NCI-H510A treated with DMSO at 0.1 percent for 48 hours (cell line): ENCODE measurements at places on chromosomes 4 and X.

GRCh38 chr4:125244848-125245450 lies 69.8 kb upstream of the FAT4 start:
- DNase-seq, result no peak

- DNase-seq, result peak; percentile 69
Observed at GRCh38 chrX:13669246-13669737, 16.4 kb downstream of the TCEANC start.

DNA sequence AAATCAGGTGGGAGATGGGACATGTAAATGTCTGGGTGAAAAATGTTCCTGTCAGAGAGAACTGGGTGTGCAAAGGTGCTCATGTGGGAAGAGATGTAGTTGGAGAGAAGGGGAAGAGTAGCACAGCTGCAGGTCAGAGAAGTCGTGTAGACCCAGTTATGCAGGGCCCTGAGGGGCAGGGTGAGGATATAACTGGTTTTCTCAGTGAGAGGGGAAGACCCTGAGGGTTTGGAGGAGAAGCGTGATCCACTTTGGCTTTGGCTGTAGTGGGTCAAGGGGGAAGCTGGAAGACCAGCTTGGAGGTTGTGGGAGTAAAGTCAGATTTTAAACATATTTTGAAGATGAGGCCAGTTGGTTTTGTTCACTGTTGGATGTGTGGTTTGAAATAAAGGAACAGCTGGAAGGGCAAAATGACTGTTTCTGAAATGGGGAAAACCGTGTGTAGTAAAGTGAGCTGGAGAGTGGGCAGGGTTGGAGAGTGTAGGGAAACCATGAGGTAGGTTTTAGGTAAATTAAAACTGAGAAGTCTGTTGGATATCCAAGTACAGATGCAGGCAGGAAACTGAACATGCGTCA lies 44.2 kb downstream of the NAP1L5 start:
- no peak for DNase-seq

DNA sequence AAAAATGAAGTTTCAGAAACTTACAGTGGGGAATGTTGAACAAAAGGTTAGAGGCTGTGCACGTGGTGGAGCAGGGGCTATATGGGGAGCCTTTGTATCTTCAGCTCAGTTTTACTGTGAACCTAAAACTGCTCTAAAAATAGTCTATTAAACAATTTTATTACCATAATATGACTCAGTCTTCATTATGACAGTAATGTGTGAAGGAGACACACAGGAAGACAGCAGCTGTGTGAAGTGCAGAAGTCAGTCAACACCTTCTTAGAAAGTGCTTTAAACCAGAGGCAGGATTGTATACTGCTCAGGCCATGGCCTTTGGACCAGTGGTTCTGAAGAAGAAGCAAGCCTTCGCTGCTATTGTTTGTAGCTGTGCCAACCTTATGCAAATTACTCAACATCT lies 89.7 kb downstream of the ARHGAP10 start:
- no peak for DNase-seq

DNA sequence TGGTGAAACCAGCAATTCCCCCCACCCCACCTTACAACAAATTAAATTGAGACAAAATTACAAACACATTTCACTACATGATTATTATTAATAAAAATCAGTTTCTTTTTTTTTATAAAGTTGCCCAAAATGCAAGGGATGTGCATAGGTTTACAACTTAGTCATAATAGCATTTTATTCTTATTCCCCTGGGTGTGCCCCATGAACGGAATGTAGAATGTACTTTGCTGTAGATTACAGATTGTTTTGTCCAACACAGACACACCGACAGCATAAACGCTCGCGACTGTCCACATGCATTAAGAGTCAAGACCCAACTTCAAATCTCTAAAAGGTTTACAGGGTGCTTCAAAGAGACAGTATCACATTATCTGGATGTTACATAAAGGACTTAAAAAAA lies 72.3 kb downstream of the NYX start:
- no peak for DNase-seq

DNA sequence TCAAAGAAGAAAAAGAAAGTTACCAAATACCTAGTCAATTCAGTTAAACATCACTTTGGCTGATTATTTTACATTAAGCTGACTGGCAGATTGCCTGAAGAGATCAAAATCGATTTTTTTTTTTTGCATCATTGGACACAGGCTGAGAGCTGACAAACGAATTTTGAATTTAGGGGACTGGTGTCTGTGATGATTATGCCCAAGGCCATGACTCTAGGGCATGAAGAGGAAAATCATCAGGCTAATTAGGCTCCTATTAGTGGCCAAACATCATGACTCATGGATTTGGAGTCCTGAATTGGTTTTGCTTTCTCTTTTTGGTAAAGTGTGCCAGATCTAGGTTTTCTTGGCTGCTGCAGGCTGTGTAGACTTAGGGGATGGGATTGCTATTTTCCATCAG lies 829.3 kb upstream of the LCORL start:
- DNase-seq, result no peak

- peak; percentile 31 for DNase-seq
Observed at GRCh38 chr4:25484243-25484721, 107.2 kb downstream of the ANAPC4 start.

- peak; percentile 30 for DNase-seq
Observed at GRCh38 chr4:86582410-86582809, 11.7 kb upstream of the PTPN13 start.

DNA sequence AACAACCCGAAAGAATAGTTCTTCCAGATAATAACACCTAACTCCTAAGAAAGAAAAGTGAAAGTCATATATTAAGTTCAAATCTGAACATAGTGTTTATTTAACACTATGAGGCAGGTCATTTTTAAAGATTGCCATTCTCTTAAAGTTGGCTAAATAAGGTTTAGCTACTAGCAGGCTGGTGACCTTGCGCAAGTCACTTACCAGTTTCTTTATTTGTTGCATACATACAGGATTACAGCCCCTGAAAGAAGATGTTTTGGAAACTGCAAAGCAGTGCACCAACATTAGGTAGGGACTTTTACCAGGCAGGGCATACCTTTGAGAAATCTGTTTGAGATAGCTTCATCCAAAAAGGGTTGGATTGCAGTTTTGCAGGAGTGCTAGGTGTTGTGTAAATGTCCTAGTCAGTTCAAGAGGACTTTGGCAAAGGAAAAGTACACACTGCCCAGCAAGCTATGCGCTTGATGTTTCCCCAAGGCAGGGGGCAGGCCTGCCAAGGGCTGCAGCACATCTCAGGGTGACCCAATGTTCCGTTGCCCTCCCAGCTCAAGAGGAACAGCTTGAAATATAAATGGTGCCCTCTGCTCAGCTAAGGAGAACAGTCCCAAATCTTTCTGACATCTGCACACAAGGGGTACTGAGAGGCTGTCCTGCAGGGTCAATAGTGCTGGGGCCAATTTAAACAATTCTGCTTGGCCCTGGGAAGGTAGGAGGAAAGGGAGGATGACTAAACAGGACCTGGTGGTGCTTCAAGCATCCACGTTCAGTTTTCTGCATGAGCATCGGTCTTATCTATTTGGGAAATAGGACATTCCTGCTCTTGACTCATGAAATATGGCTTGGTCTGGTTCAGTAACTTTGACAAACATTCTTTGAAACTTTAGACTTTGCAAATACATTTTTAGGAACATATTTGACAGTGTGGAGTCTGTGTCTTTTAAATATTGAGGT lies 130.8 kb downstream of the COL4A6 start:
- no peak for DNase-seq

- DNase-seq, result peak; percentile 51
Observed at GRCh38 chr4:71187404-71188155, 151.2 kb upstream of the SLC4A4 start.

DNA sequence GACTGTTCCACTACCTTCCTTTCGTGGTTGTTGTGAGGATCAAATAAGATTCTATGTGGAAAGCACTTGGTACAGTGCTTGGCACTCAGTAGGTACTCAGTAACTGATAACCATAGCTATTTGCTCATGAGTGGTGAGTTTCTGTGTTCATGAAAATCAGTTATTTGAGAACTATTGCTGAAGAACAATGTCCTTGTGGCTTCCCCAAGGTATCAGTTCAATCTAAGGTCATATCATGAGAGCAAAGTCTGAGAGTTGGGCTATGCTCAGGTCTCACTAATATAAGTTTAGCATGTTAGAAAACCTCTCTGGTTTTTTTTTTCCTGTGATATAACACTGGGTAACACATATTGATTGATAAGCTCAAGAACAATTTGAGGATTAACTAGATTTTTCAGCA lies 147.8 kb downstream of the GRIA3 start:
- DNase-seq, result no peak

- DNase-seq, result no peak
Observed at GRCh38 chr4:82809619-82810018, 11.0 kb upstream of the SCD5 start.

- DNase-seq, result no peak
Observed at GRCh38 chr4:185925910-185926360, 113.9 kb upstream of the SORBS2 start.

- DNase-seq, result no peak
Observed at GRCh38 chrX:108701633-108702032, 34.7 kb downstream of the IRS4 start.

DNA sequence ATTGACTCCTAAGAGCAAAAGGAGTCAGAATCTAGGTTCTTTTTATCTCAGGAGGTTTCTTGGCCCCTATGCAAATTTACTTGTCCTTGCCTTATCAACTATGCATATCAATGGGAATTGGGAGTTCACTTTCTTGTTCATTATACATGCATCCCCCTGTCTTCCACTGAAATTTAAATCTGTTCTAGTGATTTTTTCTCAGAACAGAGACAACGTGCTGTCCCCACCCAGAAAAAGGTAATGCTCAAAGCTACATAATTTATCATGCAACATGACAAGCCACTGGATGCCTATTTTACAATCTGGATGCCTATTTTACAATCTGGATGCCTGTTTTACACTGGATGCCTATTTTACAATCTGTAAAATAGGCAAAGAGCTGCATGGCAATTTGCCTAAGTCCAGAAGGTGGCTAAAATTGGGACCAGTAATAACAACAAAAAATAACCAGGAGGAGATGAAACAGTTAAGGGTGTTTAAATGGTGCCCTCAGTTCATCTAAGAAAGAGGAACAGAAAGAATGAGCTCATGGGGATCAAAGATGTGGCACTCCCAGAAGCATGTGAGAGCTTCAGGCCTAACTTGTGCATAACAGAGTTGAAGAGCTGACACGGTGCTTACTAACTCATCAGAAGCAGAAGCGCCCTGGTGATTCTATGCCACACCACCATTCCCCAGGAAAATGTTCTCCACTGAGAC lies 537.8 kb upstream of the BOD1L1 start:
- DNase-seq, result no peak

- no peak for DNase-seq
Observed at GRCh38 chrX:3010532-3010931, 4.2 kb downstream of the ARSH start.

DNA sequence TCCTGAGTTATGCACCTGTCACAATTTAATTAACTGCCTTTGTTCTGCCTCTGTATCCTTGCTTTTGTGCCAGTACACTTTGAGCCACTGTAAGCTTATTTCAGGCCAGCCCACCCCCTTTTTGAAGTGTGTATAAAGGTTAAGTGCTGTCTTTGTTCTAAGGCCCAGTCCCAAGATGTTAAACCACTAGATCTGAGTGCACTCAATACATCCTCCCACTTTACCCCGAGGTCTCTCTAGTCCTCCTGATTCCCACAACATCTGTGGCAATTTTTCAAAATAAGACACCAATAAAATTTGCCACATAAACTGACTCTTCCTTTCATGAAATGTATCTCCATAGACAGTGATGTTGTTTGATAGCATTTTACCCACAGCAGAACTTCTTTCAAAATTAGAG lies 124.1 kb upstream of the SPIN4 start:
- no peak for DNase-seq

DNA sequence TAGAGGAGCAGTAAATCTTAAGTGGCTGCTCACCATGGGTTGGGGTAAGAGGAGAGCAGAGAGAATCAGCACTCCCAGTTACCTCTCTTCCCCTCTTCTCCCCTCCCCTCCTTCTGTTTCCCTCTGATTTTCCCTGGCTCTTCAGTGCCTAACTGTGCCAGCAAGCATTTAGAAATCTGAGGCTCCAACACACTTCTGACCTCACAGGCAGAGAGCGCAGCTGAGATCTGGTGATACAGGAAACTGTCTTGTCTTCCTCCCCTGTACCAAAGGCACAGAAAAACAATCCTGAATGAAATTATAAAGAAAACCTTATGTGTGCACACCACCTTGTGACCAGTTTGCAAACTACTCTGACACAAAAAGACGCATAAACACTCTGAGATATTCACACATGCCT lies 82.4 kb upstream of the SMIM10 start:
- no peak for DNase-seq

DNA sequence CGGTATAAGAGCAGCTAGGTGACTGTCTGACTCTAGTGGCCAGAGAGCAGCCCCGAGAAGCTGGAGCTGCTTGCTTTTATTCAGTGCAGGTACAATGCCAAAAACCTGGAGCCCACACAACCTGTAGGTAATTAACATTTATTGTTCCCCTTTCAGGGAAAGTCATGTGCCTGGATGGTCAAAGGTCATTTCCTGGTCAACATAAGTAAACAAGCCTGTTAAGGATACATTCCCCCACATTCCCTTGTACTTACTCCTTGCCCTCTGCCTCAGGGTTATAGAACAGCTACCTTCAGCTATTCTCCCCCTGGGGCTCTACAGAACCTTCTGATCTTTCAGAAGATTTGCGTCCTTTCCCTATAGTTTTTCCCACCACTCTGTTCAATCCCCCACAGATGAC lies 253.4 kb downstream of the TMA16 start:
- DNase-seq, result no peak

- DNase-seq, result no peak
Observed at GRCh38 chr4:137688651-137689050, 156.4 kb upstream of the PCDH18 start.

DNA sequence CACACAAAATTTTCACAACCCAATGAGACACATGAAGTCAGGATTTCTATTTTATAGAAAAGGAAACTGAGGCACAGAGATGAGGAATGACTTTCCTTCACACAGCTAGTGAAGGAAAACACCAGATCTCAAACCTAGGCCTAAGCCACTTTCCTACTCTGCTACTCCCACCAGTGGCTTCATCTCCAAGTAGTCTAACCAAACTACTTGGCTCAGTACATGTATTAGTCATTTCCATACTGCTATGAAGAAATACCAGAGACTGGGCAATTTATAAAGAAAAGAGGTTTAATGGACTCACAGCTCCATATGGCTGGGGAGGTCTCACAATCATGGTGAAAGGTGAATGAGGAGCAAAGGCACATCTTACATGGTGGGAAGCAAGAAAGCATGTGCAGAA lies 196.6 kb downstream of the EVC2 start:
- DNase-seq, result no peak

DNA sequence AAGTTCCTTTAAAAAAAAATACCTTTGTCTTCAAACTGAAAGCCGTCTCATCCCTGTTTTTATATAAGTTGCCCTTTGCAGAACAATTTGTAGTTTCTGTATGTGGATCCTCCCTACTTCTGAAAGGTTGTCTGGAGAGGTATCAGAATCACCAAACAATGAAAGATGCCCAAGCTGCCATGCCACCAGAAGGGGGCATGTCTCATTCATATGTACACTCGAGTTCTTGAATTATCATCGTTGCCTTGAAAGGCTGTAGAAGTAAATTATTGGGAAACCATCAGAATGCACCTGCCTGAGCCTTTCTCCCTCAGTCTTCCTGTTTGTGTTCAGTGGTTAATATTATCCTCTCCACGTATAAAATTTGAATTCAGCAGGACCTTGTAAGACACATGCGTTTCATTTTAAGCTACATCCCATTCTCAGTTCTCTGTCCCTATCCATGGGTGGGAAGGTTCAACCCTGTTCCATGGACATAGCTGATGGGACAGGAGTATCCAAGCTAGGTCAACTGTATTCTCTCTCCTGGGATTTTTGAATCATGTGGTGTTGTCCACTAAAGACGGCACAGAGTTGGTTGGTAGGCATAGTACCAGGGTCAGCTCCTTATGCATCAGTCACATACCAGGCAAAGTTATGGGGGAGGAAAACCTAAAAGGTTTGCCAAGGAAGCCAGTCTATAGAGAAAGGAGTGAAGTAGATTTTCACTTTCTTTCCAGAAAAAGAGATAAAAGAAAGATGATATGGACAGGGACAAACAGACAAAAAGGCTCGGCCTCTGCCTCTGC lies 24.0 kb downstream of the GALNT7 start:
- DNase-seq, result no peak
